NCI-H1092 treated with DMSO at 0.1 percent for 48 hours (cell line): ENCODE measurements at places on chromosomes 5 and 9.

GRCh38 chr5:157597277-157597676 lies 21.7 kb upstream of the ADAM19 start:
- DNase-seq = no peak

GRCh38 chr9:5430912-5431311 lies 6.8 kb downstream of the PLGRKT start:
- DNase-seq = no peak

DNA sequence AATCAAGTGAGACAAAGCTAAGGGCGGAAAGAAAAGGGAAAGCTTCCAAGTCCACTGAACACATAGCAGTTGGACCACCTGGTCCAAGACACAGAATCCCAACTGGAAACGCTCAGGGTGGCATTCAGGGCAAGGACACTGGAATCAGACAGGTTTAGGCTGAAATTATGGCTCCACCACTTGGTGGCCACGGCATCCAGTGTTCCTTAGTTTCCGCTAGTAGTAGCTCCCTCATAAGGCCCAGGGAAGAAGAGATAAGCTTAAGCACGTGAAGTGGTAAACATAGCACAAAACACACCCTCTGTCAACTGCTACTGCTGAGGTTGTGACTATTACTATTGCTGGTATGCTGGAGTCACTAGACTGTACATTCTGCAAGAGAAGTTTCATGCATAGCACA lies 209.4 kb downstream of the GLIS3 start:
- DNase-seq = no peak

DNA sequence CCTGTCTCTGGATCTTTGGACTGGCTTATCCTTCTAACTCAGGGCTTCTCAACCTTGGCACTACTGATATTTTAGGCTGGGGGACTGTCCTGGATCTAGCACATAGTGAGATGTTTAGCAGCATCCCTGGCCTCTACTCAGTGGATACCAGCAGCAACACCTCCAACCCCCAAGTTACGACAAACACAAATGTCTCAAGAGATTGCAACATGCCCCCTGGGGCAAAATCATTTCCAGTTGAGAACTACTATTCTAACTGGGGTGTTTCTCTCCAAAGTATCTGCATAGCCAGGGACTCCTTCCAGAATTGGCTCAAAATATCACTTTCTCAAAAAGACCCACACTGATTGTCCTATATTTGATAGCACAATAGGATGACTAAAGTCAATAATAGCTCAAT lies 7.2 kb upstream of the TLR4 start:
- DNase-seq = no peak

- DNase-seq = no peak
These were observed 465.4 kb upstream of the CDH9 start for GRCh38 chr5:27503813-27504212.

- peak; percentile 86 for DNase-seq
These were observed 40.4 kb downstream of the ZDHHC21 start for GRCh38 chr9:14652729-14653377.

DNA sequence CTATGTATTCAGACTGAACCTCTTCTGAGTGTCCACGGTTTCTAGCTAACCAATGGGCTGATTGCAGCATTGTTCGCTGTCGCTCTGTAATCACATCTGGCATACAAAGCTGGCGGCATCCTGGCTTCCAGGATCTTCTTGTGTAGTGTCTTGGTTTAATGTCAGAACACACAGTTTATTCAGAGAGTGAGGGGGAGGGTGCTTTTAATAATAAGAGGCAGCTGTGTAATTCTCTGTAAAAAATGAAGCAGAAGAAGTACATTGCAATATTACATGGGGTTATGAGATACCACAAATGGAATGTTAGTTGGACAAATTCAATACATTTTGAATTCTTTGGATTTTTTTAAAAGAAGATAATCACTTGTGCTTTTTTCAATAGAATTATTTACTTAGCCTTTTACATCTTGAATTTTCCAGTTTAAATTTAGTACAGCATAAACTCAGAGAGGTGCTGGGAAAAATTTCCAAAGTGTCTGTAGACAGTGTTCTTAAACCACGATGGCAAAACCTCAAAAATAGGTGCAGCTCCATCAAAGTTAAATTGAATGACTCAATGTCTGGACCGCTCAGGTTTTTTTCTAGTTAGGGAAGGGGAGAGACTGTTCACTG lies 206.0 kb downstream of the PCSK1 start:
- no peak for DNase-seq

- DNase-seq = peak; percentile 44
These were observed 27.8 kb upstream of the GRPEL2 start for GRCh38 chr5:149317281-149318048.

- DNase-seq = peak; percentile 51
These were observed 12.0 kb upstream of the OLFM1 start for GRCh38 chr9:135075234-135076142.

DNA sequence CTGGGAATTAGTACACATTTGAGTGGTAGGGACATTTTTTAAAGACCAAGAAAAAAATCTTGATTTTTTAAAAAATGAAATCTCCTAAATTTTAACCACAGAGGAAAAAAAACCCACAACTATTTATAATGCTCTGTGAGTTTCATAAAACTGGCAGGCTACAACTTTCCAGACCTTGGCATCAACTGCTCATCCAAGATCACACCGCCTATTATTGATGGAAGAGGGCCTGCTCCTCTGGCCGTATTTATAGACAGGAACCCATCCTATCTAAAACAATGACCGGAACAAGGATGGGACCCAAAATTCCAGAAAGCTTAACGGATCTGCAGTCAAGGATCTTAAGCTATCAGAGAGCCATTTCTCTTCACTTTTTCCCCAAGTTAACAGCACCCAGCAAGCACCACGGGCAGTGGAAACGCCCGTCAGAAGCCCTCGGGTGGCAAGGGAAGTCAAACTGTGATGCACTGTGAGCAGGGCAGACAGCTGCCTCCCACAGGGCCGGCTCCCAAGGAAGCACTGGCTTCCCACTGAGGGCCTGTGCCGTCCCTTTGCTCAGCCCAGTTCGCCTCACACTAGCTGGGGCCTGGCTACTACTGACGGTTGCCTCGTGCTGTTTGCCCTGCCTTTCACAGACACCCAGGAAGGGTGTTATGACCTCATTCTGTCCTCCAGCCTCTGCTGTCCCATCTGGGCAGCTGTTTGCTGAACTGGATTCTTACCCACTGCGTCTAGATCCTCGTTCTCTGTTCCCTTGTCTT lies 62.8 kb downstream of the CDC14B start:
- DNase-seq = no peak

- DNase-seq = no peak
These were observed 66.1 kb upstream of the ADRA1B start for GRCh38 chr5:159850160-159850559.

DNA sequence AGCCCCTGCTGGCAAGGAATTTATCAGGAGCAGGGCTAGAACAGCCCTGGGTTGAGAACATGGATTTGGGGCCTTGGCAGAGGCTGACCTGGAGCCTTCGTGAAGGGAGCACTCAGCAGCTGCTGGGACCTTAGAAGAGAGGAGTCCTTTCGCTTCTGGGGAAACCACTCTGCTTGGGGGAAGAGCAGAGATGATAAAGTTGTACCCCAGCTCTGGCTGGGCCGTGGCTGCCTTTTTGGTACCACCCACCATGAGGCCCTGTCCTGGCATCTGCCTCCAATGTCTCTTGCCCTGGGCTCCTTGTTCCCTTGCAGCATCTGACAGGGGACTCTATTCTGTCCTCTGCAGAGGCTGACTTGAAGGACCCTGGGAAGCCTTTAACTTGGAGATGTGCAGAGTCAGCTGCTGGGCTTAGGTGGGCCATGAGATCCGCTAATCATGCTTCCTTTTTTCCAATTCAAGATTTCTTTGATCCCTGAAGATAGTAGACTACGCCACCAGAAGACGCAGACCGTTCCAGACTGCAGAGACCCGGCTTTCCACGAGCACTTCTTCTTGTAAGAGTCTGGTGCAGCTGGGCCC lies 20.2 kb downstream of the RGS3 start:
- DNase-seq = no peak

- DNase-seq = no peak
These were observed 83.0 kb downstream of the NPR3 start for GRCh38 chr5:32794086-32794485.

GRCh38 chr5:86894056-86894455 lies 276.3 kb downstream of the COX7C start:
- no peak for DNase-seq

DNA sequence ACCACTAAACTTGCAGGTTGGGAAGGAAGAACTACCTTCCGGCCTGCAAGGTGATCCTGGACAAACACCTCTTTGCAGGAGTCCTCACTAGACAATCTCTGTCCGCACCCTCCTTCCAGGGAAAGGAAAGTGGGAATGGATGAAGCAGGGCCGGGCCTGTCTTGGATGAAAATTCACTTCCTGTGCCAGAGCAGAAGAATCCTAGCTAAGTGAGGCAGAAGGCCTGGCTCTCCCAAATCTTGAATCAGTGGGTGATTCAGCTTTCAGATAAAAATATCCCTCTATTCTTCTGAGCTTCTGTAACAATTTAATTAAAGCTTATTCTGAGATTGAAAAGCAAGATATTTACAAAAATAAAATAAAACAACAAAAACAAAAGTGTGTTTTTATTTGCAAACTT lies 281.9 kb upstream of the TLE4 start:
- no peak for DNase-seq

GRCh38 chr9:131521203-131521602 lies 9.9 kb downstream of the UCK1 start:
- DNase-seq = no peak

- DNase-seq = no peak
These were observed 136.6 kb downstream of the PAX5 start for GRCh38 chr9:36897478-36897877.

- DNase-seq = no peak
These were observed 18.6 kb upstream of the IFNB1 start for GRCh38 chr9:21096172-21096900.

DNA sequence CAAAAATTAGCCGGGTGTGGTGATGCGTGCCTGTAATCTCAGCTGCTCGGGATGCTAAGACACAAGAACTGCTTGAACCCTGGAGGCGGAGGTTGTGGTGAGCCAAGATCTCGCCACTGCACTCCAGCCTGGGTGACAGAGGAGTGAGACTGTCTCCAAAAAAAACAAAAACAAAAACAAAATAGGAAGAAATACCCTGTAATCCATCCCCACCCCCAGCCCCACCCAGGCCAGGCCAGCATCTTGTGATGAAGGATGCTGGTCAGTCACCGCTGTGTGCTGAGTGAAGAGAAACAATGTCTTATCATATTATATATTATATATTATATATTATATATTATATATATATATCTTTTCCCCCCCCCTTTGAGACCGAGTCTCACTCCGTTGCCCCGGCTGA lies 15.4 kb upstream of the CCIN start:
- DNase-seq = no peak

DNA sequence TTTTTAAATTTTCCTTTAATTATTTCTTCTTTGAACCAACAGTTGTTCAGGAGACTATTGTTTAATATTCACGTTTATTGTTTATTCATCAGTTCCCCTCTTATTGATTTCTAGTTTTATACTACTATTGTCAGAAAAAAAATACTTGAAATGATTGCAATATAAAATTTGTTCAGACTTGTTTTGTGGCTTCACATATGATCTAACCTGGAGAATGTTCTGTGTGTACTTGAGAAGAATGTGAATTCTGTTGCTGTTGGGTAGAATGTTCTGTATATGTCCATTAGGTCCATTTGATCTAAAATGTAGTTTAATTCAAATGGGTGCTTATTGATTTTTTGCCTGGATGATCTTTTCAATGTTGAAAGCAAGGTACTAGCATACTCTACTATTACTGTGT lies 408.7 kb upstream of the RIOK2 start:
- DNase-seq = no peak

DNA sequence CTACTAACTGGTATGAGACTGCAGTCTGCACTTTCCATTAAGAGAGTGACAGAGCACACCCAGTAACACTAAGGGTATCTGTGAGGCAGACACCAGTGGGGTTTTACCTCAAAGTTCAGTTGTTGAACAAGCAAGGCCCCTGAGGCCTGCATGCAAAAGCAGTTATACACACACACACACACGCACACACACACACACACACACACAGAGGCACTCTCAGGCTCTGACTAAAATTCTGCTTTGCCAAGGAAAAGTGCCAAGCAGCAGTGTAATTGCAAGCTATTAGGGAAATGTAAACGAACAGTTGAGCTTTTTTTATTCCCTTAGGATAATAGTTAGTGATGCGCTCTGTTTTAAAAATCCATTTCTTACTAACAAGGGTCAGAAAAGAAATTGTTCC lies 377.1 kb downstream of the SPOCK1 start:
- peak; percentile 29 for DNase-seq

DNA sequence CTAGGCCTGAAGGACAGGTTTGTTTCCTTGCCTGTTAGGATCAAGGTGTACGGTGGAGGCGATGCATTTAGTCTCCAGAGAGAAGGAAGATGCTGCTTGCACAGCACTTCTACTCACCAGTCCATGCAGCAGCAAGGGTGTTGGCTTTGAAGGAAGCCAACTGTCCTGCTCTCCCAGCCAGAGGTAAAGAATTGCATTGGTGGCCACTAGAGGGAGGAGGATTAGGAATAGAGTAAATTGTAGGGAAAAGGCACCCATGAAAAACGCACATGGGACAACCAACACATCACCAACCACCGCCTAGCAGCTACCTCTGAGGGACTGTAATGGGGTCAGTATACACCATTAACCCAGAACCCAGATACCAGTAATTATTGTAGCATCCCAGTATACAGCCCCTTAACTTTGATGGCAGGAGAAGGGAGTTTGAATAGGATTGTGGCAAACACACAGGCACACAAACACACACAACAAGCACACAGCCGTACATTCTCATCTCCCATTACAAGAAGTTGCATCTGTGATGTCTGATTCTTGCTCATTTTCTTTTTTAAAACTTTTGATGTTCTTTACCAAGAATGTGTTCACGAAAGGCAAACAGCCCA lies 267.7 kb downstream of the ADAMTS6 start:
- no peak for DNase-seq

DNA sequence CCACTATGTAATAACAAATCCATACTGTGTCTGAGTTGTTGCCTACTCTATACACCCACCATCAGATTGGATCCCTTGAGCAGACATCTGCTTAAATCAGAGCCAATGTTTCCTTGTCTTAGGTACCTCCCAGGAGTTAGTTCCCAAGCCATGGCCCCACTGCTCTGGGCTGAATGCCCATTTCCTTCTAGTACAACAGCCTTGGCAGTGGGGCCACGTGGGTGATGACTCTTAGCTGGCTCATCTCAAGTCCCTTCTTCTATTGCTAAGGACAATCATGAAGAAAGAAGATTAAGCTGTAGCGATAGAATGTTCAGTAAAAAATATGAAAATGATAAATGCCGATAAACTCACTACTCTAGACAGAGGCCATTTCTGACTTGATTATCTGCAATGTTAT lies 16.6 kb downstream of the PTGR1 start:
- DNase-seq = no peak

GRCh38 chr5:16913187-16914107 lies 22.6 kb downstream of the MYO10 start:
- no peak for DNase-seq

- no peak for DNase-seq
These were observed 42.0 kb downstream of the SFXN1 start for GRCh38 chr5:175520321-175520720.

GRCh38 chr5:145244251-145244650 lies 590.9 kb downstream of the PRELID2 start:
- DNase-seq = no peak

DNA sequence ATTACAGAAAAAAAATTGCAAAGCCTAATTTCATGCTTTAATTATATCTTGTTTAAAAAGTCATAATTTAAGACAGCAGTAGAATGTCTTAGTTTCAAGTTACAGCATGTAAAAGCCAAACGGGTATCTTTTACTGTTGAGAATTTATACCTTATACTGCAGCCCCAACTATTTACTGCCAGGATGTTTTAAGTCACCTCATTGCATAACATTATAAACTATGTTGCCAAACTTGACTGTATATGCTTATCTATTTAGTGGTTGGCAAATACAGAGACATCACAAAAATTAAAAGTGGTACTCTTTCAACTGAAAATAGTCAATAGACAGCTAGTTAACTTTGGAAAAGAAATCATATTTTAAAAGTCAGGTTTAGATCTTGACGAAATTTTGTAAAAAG lies 119.5 kb downstream of the EDIL3 start:
- DNase-seq = no peak
